ENCODE measurements at places on chromosomes 12 and 14.

DNA sequence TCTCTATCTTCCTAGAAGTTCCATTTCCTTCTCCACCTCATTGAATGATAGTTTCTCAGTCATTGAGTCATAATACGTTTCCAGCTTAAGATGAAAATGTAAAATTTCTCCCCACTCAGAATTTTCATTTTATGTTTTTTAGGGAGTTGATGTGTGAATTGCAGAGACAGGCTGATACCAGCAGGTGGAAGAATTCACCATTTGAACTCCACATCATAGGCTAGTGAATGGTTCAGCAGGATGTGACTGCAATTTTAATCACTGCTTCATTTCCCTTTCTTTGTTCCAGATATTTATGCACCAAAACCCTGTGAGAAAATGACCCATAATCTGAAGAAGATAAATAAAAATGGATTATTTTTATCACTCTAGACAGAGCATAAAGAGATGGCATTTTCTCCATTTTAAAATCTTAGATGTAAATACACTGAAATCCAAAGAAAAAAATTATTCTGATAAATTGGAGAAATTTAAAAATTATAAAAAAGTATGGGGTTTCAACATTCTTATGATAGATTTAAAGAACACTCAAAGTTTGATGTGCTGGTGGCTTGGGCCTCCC lies 10.6 kb upstream of the PYGL start:
- no peak for DNase-seq

- DNase-seq: no peak
Observed at GRCh38 chr12:14741153-14741552, 44.8 kb upstream of the GUCY2C start.

DNA sequence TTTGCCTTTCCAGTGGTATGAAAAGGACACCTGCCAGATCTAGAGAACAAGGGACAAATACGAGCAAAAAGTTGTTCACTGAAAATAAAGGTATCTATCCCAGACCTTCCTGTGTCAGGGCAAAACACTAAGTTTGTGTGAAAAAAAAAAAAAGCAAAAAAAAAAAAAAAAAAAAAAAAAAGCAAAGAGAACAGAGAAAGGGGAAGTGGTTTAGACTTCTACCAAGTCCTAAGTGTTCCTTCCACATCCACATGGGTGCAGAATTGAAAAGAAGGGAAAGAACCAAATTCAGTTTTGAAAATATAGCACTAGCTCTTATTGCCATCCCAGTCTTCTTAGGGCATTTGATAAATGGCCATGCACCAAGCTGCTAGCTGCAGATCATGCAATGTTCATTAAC lies 41.7 kb downstream of the ZCRB1 start:
- DNase-seq: no peak

GRCh38 chr14:33432407-33433023 lies 493.8 kb downstream of the NPAS3 start:
- peak; percentile 9 for DNase-seq

DNA sequence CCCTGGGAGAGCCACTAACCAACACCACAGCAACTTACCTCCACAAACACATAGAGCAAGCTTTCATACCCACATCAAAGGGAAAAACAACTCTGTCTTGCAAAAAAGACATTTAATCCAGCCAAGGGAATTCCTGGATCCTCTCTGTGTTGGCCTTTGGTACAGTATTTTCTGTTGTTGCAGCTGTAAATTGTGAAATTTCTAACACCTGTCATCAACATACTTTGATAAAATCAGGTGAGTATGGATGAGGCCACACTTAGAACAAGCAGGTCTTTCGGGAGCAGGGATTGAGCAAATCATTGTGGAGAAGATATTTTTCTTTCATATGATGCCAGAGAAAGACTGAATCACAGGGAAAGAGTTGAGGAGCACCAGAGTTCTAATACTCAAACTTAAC lies 89.3 kb downstream of the SPTSSA start:
- DNase-seq: no peak

DNA sequence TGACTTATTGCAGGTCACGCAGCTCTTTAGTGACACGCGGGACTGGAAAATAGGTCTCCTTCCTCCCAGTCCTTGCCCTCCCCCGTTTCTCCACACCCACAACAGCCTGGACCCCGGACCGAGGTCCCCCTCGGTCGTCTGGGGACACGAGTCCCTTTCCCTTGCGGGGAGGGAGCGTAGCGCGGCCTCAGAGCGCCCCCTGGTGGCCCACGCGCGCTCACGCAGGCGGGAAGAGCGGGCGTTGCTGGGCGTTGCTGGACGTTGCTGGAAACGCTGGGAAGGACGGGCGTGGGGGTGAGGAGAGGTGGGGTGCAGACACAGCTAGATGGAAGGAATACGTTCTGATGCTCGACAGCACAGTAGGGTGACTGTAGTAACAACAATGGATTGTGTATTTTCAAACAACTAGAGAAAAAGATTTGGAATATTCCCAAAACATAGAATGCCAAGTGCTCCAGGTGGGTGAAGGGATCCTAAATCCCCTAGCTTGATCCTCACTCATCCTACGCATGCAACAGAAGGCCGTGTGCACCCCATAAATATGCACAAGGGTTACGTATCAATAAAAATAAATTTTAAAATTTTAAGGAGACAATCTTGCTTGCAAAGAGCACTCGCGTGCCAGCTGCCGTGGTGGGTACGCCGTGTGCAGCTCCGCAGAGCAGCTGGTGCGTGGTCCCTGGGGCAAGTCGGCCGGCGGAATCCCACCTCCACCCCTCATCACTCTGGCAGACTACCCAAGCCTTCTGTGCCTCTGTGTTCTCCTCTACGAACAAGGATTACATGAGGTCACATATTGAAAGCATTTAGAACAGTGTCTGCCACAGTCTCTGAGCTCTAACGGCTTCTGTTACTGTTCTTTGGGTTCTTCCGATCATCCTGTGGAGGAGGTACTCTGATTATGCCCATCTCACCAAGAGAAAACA lies 87.4 kb downstream of the B4GALNT3 start:
- DNase-seq: peak; percentile 31

DNA sequence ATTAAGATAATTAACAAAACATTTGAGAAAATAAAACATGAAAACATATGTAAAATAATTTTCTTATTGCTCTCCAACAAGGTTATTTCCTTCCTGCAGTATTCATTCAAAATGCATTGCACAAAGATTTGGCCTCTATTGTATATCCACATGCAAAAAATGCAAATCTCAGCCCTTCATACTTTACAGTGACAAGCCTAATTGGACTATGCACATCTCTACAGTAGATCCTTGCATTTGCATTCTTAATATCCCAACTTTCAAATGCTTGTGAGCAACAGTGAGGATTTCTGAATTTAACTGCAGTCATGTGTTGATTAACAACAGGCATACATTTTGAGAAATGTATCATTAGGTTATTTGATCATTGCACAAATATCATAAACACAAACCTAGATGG lies 333.7 kb downstream of the PAWR start:
- no peak for DNase-seq

DNA sequence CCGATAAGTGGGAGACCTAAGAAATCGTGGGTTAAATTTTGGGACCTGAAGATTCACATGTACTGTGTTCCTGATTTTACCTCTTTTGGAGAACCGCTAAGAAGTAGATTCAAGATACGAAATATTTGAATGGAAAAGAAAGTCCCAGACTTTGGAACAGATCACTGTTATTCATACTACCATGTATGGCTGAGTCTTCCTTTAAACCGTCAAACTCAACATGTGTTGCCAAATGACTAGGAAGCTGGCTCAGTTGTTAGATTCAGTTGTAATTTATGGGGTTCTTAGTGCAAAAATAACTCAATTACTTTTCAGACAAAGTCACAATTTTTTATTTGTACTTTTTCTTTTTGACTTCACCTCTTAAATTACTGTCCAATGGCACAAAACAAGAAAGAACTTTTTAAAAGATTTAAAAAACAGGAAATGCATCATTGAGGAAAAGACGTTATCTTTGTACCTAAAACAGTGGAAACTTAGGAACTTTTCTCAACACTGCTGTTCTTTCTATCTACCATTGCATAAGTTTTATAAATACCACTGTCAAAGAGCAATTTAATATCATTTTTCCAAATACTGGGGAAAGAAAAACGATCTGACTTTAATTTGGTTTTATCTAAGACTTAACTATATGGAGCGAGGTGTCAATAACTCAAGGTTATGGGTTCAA lies 15.7 kb downstream of the RERG start:
- DNase-seq: no peak

DNA sequence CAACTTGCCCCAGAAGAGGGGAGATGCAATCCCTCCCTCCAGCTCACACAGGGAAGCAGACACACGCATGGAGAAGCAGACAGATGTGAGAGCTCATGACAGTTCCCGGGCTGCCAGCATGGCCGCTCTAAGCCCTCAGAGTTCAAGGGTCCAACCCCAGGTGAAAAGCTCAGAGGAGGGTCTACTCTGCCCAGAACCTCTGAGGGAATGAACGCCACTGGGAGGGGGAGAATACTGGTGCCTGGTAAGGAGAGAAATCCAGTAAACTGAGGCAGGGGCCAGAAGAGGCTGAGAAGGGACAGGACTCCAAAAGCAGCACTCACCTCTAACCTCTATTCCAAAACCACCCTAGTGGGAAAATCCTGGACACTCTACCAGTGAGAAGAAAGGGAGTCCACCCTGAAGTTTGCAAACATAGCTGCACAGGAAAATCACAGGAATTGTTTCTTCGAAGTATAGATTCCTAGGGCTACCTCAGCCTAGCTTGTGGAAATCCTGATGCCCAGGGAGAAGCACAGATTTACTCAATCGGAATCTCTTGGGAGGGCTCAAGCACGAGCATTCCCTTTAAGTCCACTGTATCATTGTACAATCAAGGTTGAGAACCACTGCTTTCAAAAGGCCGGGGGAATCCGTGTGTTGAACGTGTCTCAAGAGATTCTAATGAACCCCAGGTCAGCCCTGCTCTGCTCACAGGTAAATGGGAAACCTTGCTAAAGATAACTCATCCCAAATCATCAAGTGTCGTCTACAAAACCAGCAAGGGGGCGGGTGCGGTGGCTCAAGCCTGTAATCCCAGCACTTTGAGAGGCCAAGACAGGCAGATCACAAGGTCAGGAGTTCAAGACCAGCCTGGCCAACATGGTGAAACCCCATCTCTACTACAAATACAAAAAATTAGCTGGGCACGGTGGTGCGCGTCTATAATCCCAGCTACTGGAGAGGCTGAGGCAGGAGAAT lies 34.3 kb upstream of the PLEKHG6 start:
- DNase-seq: no peak

- DNase-seq: no peak
Observed at GRCh38 chr14:90381011-90381786, 15.6 kb upstream of the CALM1 start.

- DNase-seq: no peak
Observed at GRCh38 chr12:120247621-120248030, 17.9 kb downstream of the PXN start.

DNA sequence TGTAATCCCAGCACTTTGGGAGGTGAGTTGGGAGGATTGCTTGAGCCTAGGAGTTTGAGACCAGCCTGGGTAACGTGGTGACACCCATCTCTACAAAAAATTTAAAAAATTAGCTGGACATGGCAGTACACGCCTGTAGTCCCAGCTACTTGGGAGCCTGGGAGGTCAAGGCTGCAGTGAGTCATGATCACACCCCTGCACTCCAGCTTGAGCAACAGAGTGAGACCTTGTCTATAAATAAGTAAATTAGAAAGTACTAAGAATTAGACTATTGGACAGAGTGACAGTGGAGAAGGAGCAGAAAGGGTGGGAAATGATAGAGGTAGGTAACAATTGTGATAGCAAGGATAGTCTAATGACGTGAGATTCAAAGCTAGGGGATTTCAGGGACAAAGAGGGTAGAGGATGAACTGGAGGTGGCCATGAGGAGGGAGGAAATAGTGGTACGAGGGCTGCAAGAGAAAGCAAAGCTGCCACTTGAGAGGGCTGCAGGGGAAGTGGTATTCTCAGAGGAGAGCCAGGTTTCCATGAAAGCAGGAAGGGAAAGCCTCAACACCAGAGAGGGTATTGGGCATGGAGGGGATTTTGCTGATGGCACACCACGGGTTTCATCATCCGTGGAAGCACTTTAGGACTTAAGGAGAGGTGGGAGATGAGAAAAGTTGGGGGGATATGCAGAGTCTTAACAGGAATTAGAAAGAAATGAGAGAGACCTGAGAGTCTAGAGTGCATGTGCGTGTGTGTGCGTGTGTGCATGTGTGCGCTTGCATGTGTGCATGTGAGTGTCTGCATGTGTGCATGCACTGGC lies 85.6 kb downstream of the SYNE2 start:
- DNase-seq: no peak

DNA sequence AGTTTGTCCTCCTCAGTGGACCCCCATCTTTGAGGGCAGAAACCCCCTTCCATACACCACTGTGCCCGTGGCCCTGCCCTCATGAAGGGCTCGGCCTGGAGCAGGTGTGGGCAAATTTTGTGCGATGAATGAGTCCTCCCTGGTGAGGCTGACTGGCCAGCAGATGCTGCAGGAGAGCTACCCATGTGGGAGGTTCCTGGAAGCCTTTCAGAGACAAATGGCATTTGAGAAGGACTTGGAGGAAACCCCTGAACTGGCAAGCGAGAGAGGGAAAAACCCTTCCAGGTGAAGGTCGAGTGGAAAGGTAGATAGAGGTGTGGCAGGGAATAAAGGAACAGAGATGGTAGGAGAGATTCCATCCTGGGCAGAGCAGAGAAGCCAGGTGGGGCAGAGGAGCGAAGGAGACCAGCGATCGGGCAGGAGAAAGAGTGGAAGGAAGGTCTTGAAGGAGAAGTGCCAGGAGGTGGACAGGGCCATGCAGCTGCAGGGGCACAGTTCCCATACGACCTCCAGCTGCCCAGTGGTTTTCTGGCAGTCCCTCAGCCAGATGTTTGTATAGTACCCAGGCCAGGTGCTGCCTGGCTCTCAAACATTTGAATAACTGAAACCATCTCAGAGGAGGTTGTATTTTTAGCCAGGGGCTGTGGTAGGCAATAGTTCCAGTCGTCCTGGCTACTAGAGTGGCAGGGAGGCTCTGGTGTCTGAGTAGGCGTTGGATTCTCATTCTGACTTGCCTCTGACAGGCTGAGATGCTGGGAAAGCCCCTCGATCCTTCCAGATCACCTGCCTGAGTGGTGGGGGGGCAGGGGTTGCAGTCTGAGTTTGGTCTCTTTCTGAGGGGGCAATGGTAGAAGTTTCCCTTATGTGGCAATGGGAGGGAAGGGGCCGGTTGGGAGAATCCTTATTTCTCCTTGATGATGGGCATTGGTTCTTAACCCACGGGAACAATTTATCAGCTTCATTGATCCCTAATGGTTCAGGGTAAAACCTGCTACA lies 40.1 kb downstream of the FBXL14 start:
- DNase-seq: no peak

DNA sequence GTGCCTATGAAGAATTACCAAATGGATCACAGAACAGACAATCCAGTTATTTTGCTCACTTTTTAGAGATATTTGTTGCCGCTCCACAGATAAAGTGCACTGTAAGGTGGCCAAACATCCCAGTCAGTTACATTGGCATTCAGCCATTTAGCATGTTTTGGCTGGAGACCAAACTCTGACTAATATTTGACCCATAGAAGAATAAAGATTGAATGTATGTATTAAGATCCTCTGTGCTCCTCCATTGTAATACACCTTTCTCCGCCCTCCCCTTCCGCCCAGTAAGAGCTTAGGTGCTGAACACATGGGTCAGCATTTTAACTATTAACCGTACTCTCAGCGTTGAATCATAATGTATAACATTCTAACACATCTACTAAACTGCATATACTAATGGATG lies 163.4 kb downstream of the ANO6 start:
- DNase-seq: peak; percentile 38

- no peak for DNase-seq
Observed at GRCh38 chr12:3342051-3342450, 149.0 kb upstream of the PRMT8 start.

Measured in HS-27A (cell line).